ENCODE measurements at places on chromosomes 12 and 14.

GRCh38 chr14:104919993-104920315 is 4.7 kb upstream of the PLD4 start:
- no peak for DNase-seq

- DNase-seq, result no peak
These were observed 128.1 kb downstream of the PAPOLA start for GRCh38 chr14:96630281-96630680.

DNA sequence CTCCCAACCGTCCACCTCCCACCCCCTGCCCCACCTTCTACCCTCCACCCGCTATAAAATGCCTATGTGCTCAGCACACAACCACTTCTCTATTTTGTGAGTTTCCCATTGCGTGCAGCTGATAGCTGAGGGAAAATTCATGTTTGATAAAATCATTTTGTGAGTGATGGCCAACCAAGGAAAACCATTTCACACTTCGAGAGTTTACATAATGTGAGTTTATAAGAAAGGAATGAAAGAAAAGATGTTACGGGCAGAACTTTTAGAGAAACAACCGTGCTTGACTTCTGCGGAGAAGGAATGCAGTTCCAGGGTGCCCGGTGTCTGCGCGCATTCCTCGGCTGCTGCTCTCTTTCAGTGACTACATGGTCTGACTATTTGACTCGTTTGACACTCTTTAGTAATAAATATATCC is 140.9 kb downstream of the EFCAB11 start:
- no peak for DNase-seq

DNA sequence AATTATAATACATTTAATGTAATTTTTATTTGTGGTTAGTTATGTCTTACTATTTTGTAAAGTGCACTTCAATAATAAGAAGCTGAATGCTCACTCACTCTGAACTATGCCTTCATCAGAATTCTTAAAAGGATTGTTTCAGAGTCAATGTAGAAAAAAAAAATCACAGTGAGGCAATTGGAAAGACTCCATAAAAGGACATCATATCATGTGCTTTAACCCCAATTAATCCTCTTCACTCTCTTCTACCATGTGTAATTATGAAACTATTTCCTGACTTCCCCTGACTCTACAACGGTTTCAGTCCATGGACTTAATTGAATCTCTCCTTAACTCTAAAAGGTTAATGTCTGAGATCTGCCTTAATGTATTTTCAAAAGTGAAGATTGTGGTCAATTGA is 250.4 kb upstream of the ALG10 start:
- DNase-seq, result no peak

GRCh38 chr14:73236157-73236556 is 1.1 kb upstream of the PAPLN start:
- no peak for DNase-seq

- no peak for DNase-seq
These were observed 1.7 kb downstream of the LMBR1L start for GRCh38 chr12:49108958-49109404.

DNA sequence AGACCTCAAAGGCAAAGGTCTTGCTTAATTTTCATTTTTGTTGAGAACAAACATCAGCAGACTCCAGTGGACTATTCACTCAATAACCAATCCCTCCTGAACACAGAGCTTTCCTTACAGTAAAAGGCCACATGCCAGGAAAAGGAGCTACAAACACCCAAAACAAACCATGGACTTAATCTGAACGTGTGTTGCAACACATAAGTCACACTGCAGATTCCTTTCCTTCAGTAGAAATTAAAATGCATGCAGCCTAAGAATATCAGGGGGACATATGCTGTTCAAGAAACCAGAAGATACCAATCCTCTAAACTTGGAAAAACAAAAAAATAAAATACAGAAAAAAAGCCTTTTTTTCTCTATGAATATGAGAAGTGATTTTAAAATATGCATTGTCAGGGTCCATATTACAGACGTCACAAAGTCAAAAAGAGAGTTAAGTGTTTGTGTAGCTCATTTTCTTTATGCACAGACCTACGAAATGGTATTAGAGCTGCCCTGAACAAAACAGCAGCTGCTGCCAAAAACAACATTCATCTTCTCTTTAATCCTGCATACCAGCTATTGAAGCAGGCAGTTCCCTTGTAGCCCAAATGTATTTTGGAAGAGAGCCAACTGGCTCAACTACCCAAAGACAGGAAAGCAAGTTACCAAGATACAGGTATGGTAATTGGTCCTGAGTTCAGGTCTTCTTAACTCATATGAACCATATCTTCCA is 26.2 kb downstream of the KITLG start:
- no peak for DNase-seq

DNA sequence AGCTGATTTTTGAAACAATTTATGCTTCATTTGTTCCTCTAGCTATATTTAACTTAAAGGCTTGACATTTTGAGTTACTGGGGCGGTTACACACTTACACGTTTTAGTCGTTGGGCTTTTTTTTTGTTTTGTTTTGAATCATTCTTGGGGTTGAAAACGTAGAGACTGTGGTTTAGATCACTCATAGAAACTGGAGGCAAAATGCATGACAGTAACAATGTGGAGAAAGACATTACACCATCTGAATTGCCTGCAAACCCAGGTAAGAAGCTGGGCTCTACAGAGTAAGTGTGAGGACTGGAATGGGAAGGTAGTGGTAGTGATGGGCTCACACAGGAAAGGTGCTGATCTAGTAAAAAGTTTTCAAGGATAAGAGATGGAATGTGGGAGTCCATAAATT is at the start of gene CLEC2D:
Gene CLEC2D (plus strand): TSS at position 180 of the 400 bp plus-strand sequence. CDS start 22 bp downstream, at position 202.
- DNase-seq, result no peak

DNA sequence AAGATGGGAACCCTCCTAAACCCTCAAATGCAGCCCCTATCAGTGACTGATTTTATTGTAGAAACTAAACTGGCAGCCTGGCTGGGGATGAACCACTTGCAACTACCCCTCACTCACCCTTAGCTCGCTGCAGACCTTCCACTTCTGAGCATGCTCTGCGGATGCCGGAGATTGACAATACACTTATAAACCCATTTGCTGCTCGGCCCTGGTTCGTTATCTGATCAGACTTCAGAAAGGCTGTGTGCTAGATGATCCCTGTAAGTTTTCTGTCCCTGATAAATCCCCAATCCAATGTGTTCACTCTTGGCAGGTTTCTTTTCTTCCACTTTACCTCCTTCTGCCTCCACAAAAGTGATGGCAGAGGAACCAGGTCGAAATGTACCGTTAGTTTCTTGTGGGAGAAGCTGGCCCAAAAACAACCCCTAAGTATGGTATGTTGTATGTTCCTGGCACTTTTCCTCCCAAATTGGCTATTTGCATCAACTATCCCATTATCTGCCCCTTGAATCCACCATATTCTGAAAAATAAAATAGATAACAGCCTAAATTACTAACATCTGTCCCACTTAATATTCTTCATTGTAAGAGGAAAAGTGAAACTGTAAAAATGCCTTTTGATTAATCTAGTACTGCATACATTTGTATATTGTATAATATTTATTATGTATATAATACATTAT is 18.8 kb downstream of the RPH3A start:
- DNase-seq, result no peak

- no peak for DNase-seq
These were observed at the start of gene NAV3 for GRCh38 chr12:77830583-77831351. TSS of gene NAV3 (plus strand) at chr12:77830894. CDS start at chr12:77831462, 568 bp downstream.

GRCh38 chr14:51472881-51473280 is 178.8 kb upstream of the FRMD6 start:
- DNase-seq, result no peak

- DNase-seq, result peak; percentile 81
These were observed 2.4 kb upstream of the TNS2 start for GRCh38 chr12:53047221-53048032.

GRCh38 chr12:97061171-97061570 is 154.1 kb downstream of the NEDD1 start:
- no peak for DNase-seq

DNA sequence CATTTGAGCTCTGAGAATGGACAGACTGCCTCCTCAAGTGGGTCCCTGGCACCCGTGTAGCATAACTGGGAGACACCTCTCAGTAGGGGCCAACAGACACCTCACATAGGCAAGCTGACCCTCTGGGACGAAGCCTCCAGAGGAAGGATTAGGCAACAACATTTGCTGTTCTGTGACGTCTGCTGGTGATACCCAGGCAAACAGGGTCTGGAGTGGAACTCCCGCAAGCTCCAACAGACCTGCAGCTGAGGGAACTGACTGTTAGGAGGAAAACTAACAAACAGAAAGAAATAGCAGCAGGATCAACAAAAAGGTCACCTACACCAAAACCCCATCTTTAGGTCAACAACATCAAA is 69.6 kb downstream of the CEP83 start:
- DNase-seq, result no peak

DNA sequence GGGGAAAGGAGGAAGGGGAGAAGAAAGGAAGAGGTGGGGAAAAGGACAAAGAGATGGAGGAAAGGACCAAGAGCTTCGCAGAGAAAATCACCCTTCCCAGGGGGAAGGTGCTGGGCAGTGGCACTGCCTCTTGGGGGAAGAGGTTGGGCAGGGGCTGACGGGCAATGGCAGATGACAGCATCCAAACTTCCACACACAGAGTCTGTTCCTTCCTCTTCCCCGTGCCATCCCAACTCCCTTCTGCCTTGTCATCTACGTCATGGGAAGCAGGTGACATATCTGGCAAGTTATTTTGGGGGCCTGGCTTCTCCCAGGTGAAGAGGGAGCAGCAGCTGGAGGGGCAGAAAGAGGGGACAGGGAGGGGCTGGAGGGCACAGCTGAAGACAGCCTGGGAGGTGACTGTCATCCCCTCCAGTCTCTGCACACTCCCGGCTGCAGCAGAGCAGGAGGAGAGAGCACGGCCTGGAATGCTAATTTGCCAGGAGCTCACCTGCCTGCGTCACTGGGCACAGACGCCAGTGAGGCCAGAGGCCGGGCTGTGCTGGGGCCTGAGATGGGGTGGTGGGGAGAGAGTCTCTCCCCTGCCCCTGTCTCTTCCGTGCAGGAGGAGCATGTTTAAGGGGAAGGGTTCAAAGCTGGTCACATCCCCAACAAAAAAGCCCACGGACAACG is 43.9 kb upstream of the IQSEC3 start:
- DNase-seq, result no peak

DNA sequence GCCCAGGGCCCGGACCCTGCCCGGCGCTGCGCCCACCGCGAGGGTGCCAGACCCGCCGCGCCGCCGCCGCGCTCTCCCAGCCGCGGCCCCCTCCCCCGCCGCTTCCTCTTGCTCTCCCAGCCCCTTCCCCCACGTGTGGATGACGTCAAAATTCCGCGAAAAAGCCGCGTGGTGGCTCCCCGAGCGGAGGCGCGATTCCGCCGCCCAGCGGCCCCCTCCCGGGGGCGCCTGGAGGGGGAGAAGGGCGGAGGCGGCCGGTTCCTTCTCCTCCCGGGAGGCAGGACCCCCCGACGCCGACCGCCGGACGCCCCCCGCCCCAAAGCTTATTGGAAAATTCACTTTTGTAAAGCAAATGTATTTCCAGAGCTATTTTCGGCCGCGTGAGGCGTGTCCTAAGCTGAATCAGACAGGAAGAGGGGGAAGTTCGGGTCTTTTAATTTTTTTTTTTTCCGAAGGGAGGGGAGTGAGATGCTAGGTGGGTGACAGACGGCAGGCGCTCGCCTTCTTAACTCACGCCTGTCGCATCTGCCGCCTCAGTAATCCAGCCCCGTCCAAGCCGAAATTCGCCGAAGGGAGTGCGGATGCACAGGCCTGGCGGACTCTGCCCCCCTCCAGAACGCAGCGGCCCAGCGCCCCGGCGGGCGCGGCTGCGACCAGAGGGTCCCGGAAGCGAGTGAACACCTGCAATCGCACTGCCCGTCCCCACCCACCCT is 4.1 kb upstream of the CCND2 start:
- DNase-seq, result peak; percentile 79

DNA sequence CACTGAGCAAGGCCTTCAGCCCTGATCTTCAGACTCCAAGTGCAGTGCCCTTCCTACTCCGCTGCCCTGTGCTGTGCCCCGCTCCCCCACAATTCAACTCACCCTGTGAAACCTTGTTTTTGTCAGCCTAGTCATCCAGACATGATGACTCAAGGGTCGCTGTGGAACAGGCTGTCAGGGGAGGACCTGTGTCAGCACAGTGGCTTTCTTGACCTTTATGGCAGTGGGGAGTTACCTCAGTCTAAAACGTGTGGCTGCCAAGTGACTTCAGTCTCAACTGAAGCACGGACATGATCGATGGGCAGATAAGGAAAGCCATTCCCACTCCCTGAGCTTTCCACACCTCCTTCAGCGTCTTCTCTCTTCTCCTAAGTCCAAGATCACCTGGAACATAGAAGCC is 16.3 kb upstream of the FLVCR2 start:
- no peak for DNase-seq

DNA sequence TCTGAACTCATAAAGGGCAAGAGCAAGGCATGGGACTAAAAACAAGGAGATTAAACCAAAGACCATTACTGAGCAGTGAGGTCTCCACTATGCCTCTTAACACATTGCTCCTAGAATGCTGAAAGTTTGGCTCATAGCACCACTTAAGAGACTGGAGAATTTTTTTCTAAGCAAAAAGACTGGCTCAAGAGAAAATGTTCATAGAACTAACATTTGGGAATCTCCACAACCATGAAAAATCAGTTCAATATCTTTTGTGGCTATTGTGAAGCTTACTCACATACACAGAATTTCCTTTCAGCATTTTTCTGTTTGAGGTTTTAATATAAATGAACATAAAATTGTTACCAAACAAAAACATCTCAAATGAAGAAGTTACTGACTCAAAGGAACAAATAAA is 255.8 kb downstream of the CCDC91 start:
- DNase-seq, result no peak

GRCh38 chr12:11814374-11814773 is 164.9 kb downstream of the ETV6 start:
- DNase-seq, result peak; percentile 75

DNA sequence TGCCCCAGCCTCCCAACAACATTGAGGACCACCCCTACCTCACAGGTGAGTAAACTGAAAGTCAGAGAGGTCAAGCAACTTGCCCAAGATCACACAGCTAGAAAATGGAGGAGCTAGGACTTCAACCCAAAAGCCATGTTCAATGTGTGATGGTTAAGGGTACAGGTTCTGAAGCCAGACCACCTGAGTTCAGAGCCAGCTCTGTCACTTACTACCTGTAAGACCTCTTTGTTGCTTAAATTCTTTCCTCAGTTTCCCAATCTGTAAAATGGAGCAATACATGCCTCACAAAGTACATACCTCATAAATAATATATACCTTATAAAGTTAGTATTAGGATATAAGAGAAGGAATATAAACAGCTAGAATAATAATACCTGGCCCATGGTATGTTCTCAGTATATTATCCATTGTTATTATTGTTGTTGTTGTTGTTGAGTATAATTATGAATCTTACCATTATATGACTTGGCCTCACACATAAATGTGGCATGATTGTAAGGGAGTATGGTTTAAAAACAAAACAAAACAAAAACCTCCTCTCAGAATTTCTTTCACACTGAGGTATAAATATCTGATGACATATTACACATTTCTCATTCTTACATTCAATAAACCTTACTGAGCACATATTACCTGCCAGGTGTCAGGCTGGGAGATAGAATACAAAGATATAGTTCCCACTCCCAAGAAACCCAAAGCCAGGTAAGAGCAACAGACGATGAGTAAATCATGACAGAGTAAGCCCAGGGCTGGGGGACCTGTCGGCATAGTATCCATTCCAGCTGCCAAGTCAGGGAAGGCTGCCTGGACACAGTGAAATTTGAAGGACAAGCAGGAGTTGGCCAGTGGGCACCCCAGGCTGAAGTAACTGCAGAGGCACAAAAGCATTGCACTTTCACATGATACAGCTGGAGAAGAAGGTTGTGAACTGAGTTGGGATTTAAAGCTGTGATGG is 19.6 kb downstream of the CMKLR1 start:
- DNase-seq, result no peak
